ENCODE measurements at places on chromosomes 3 and 15. TPM values are rescaled to one million over a fixed set of nuclear protein-coding genes. Genes with fewer than 3 reads are reported as not detected.
A peak's percentile ranks its signal among the peaks of the same experiment; 100 is the strongest.

HHLA2 gene
- total RNA-seq = 169 TPM

GOLGA6L10 gene
- total RNA-seq = 3.1 TPM

SLC27A2 gene
- 27.8 TPM for total RNA-seq

CELF6 gene
- total RNA-seq = 3.8 TPM

- DNase-seq = peak; percentile 39
Observed at GRCh38 chr3:127820221-127820825, 2.0 kb downstream of the MGLL start.

GRCh38 chr3:143812481-143812880, 35.8 kb downstream of the SLC9A9 start:
- DNase-seq = no peak

GRCh38 chr3:58353722-58354553, 21.2 kb downstream of the PXK start:
- no peak for DNase-seq

DNA sequence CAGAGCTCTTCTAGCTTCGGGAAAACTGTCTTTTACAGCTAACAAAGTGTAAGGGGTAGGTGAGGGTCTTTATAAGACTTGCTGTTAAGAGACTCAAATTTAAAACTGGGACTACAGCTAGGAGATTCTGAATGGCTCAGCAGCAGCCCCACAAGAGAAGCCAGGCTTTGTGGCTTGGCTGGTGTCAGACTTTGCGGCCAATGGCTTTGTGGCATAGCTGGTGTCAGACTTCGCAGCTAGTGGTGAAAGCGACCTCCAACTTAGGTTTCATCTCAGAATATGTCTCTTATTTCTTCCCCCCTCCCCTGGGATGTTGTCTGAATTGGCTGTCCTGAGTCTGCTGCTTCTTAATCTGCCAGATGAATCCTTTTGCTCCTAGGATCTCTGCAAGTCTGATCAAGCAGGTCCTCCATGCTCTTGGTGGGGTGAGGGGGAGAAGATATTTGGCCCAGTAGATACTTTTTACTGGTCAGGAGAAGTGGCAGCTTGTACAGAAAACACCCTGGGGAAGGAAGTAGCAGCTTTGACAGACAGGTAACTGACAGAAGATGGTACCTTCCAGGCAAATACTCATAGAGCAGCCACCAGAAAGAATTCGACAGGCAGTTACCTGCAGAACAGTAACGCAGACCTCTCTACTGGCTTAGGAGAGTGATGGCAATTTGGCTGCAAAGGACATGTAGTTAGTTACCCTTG, 8.4 kb downstream of the BOC start:
- no peak for DNase-seq

GRCh38 chr3:195147649-195148080, 123.3 kb downstream of the XXYLT1 start:
- peak; percentile 69 for DNase-seq

DNA sequence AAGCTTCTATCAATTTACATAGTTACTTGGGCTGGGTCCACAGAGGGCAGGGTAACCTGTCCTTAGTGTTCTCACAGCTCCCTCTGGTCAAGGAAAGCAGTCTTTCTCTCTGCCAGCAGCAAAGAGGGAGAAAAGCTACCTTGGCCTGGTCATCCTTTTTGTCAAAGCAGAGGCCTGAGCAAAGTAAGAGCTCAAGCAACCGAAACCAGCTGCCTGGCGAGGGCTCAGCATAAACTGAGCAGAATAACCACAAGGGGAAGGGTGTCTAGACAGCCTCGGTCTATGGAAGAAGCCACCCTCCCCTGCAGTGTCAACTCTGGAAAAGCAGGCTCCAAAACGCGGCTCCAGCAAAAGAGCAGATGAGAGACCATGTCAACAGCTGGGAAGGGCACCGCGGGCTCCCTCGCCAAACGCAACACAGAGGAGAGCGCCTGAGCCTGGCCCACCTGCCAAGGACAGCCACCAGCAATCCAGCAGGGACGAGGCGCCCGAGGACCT, 17.4 kb downstream of the LRIG1 start:
- DNase-seq = peak; percentile 43

DNA sequence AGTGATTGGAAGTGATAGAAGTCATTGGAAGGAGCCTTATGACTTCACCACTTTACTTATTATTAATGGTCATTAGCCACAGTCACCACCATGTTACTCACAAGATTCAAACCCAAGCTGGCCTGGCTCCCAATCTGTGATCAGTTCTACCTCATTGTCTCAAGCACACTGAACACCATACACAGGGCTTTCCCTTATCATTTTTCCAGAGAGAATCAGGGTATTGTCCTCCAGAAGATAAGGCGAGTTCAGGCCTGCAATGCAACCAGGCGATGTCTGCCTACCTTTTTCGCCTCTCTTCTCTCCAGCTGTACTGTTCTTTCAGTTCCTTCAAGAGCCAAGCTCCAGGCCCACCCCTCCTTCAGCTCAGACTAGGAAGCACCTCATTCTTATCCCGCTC, 24.9 kb downstream of the EMC7 start:
- no peak for DNase-seq

GRCh38 chr3:157447026-157447694, 10.5 kb downstream of the PTX3 start:
- no peak for DNase-seq

GRCh38 chr15:96542130-96542770, 211.8 kb downstream of the NR2F2 start:
- no peak for DNase-seq

- DNase-seq = no peak
Observed at GRCh38 chr3:52305926-52306325, 10.2 kb upstream of the DNAH1 start.

Data from mucosa of descending colon (tissue), 3 donors.